ENCODE measurements at places on chromosomes 7 and 10. TPM values are rescaled to one million over a fixed set of nuclear protein-coding genes. Genes with fewer than 3 reads are reported as not detected.

The RGS10 gene
- 5.4 TPM for polyA plus RNA-seq

The TMEM213 gene
- polyA plus RNA-seq: not detected

The NAT16 gene
- polyA plus RNA-seq: not detected

The BMI1 gene
- polyA plus RNA-seq: 12.0 TPM

The LRRD1 gene
- not detected for polyA plus RNA-seq

The GAD2 gene
- polyA plus RNA-seq: not detected

The AKR1C3 gene
- polyA plus RNA-seq: 20.9 TPM

The SNCG gene
- 60.8 TPM for polyA plus RNA-seq

DNA sequence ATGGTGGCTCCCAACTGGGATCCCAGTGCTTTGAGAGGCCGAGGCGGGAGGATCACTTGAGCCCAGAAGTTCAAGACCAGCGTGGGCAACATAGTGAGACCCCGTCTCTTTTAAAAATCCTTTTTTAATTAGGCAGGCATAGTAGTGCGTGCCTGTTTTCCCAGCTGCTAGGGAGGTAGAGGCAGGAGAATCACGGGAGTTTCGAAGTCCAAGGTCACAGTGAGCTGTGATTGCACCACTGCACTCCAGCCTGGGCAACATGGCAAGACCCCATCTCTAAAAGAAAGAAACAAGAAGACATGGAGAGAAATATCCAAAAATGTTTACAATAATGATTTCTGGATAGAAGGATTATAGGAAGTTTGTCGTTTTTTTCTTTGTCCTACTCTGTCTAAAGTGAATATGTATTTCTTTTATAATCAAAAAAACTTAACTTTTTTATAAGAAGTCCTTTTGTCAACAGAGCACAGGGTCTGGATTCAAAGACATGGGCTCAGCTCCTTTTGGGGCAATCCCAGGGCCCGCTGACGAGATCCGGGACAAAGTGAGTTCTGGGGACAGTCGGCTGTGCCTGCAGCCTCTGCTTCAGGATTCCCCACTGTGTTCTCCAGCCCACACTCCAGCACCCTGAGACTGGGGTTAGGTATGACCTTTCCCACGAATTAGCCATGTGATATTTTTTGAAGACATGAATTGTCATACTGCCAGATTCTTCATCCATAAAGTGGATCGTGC is 45.6 kb downstream of the PDGFA start:
- no peak for DNase-seq

GRCh38 chr10:102815790-102816549 is 21.2 kb downstream of the CYP17A1 start:
- DNase-seq: peak; percentile 92

DNA sequence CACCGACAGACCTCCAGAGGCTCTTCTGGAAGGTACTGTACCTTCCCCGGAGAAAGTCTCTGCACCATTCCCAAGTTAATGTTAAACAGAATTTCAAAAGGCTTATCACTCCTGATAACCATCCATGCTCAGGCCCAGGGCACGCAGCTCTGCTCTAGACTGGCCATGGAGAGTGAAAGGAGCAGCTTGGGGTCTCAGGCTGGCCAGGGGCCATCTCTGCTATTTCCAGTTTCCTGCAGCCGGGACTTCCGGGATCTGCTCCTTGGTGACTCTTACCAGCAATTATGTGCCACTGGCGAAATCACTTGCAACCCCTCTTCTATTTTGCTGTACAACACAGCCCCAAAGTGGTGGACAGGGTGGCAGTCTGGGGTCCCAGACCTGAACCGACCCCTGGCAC is 6.0 kb downstream of the CLDN15 start:
- DNase-seq: peak; percentile 24

DNA sequence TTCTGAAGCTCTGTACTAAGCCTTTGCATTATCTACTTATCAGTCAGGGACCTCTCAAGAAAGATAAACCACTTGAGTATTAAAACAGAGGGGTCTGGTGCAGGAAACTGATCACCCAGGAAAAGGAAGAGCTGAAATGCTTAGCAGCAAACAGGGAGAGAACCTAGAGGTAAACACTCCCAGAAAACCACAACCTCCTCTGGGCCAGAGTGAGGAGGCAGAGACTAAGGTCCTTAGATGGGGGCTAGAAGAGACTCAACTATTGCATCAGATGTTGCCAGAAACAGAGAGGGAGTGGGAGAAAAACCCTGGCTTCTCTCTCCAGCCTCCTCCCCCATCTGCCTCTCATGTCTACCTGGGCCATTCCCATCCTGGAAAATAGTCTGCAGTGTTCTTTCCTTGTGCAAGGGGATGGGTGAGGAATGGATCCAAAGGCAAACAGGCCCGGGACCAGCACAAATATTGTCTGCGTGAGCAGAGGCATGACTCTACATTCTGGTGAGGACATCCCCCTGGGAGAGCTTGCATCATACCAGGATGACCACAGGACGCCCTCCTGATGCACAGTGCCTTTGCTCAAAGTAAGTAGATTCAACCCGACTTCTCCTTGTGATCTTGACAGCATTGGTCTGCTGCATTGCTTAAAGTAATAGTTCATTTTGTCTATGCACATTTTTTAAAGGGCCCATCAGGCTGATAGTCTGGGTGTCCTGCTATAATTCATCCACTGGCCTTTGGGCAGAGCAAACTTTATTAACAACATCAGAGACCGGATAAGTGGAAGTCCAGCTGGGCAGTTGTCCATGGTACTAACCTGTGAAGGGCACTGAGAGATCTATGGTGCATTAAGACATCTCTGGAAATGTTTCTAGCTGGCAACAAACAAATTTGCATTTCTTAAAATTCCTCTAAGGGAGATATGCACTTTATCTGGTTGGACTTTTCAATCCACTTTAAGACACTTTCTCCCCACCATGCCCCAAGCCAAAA is 22.4 kb upstream of the ODAD2 start:
- no peak for DNase-seq

GRCh38 chr10:120646738-120647456 is 189.9 kb downstream of the PLPP4 start:
- DNase-seq: no peak

DNA sequence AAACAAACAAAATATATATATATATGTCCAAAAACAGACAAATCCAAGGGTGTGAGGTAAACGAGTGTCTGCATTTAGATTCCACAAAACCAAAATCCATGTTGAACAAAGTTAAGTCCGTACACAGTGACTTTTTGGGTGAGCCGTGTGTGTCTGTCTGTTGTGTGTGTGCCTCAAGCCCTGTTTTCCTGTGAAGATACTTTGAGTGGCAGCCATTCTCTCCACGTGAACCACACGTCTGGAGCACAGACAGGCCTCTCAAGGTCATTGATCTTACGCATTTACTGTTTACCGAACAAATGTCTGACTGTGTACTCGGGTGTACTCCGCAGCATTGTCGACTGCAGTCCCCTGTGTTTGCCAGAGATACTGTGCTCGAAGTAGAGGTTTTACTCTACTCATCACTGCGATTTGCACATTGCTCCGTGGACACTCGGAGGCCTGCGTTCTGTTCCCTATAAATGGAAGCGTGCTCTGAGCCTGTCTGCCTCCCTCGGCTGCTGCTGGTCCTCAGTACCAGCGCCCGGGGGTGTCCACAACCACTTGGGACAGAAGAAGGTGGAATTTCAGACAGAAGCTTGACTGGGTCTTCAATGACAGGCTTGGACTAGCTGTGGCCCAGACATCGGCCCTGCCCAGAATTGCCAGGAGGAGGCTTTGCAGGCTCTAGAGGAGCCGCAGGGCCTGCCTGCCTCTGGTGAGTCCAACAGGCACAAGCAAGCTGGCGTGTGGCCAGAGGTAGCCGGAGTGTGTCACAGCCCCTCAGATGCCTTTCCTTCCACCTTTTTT is 22.1 kb downstream of the CYP17A1 start:
- peak; percentile 78 for DNase-seq

GRCh38 chr10:25902002-25902401 is 32.0 kb upstream of the MYO3A start:
- no peak for DNase-seq

GRCh38 chr10:71312811-71313789 is 6.0 kb upstream of the SLC29A3 start:
- DNase-seq: no peak

DNA sequence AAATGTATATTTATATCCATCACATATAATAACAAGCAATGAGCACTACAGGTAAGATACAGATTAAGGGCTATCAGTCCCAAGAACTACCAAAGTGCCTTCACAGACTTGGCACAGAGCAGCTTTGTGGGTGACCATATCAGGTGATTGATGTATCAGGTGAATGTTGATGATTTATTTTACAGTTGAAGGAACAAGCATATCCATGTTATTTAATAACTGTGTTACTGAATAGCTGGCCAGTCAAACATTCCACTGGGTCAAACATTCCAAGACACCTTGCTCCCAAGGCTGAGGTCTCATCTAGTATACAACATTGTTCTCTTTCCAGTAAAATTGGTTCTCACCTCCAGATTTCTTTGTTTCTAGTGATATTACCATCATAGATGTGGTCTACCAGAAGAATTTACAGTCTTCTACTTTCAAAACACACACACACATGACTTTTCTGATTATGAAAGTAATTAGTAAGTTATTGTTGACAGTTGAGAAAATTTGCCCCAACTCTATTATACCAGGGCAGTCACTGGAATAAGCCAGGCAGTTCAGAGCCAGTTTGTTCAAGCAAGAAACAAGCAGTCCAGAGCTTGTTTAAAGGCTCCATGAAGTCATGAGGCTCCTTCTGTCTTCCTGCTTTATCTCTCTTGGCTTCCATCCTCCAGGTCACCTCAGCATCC is 68.2 kb downstream of the ELAPOR2 start:
- DNase-seq: no peak

DNA sequence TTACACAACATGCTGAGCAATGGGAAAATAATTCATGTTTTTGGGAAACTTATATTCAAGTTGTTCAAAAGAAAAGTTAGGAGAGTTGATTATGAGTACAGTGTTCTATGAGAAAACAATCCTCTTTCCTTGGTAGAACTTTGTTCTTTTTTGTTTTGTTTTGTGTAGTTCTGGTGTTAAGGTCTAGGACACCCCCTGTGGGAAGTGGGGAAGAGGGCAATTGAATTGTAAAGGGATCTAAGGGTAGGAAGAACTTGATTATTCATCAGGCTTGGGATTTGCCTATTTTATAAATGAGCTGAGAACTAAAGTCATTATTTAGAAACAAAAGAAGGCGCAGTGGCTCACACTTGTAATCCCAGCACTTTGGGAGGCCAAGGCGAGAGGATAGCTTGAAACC is 25.9 kb upstream of the CDK13 start:
- no peak for DNase-seq

DNA sequence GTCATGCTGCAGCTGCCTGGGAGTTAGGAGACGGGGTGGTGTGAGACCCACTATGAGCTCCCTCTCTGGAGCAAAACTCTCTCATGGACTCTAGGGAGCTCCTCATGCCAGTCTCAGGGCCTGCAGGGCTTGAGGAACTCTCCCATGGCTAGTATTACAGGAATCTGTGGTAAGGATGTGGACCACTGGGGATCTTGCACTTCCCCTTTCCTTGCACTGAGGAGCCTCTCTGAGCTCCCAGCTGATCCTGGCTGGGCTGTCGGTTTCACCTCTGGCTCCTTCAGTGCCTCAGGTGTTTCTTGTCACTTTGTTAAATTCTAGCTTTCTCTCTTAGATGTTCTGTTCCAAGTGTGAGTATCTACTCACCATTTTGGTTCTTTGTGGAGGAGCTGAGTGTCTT is 71.6 kb upstream of the IMMP2L start:
- no peak for DNase-seq

DNA sequence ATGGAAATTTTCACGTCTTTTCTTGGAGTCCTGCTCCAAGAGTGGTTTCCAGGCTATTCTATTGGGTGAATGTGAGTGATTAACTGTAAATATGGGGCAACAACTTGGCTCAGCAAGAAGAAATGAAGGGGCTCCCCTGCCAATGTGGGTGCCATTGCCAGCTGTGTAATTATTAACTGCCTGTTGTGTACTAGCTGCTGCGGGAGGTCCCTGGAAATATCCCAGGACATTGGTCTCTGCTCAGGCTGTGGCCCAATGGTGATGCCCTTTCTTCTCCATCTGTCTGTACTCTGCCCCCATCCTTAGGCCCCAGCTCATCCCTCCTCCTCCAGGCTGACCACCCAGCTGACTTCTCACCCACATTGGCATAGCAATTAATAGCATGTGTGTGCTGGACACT is 29.4 kb downstream of the NPTX2 start:
- DNase-seq: no peak

DNA sequence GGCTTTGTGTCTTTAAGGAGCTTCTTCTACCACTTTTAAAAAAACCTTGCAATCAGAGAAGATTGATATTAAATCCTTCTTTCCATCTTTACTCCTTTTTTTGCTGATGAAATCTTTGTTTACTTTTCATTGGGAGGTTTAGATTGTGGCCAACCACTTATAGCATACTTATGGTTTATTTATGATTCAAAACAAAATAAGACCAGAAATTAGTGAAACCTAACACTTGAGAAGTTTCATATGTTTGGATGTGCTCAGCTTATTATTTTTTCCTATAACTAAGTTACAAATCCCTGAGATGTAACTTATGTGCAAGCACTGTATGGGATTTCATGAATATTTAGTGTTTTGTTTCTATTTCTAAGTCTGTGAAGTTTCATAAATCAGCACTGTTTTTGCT is 13.5 kb upstream of the PRPS1L1 start:
- no peak for DNase-seq

DNA sequence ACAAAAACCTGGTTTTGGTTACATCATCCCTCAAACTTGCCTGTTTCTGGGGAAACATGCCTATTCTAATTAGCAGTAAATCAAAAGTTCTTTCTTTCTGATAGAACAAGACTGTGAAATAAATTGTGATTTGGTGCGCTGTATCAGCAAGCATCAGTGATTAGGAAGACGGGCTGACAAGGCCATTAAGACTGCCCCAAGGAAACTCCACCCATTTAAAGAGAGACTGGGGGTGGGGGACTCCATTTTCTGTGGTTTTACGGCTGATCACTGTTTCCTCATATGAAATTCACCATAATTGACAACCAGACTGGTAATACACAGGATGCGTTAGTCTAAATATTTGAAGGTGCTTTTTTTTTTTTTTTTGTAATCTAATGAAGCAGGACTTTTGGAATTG is 68.7 kb downstream of the MBL2 start:
- peak; percentile 74 for DNase-seq

- peak; percentile 85 for DNase-seq
These were observed 8.7 kb downstream of the HUS1 start for GRCh38 chr7:47970761-47971160.

- DNase-seq: peak; percentile 76
These were observed 104.4 kb upstream of the ZNF92 start for GRCh38 chr7:65269150-65269856.

DNA sequence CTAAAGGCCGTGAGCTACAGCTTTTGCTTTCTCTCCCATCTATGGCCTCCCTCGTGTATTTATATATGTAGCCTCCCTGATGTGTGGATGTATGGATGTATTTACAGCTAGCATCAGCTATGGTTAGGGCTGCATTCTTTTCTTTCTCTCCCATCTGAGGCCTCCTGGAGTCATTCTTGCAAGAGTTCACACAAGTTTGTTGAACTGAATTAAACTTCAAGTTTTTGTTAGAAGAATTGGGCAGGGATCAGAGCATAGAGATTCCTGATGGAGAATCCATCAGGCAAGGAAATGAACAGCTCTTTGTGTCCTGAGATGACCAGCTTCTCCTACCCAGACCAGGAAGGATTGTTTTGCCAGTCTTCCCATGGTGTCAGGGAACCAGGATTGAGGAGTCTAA is 60.3 kb downstream of the AHCYL2 start:
- no peak for DNase-seq

Measured in endothelial cell of umbilical vein (primary cell).